Pulmonary artery endothelial cell (primary cell): ENCODE measurements at places on chromosomes 11 and 22. TPM values are rescaled to one million over a fixed set of nuclear protein-coding genes. Genes with fewer than 3 reads are reported as not detected.

The NOX4 gene
- total RNA-seq: 15.9 and 17.1 TPM in 2 replicates

The KCNJ5 gene
- total RNA-seq: 0.04 TPM in 1 of 2 replicates, not detected in the other

The ACTN3 gene
- total RNA-seq: 0.07 TPM in 2 replicates

The RIMBP3B gene
- under 0.01 and 0.04 TPM in 2 replicates for total RNA-seq

The MMP27 gene
- not detected in 2 replicates for total RNA-seq

The CRYBB3 gene
- total RNA-seq: not detected in 2 replicates

The SPDYC gene
- not detected in 2 replicates for total RNA-seq

The DDI1 gene
- not detected in 2 replicates for total RNA-seq

The CRYBB1 gene
- total RNA-seq: not detected in 2 replicates

The FJX1 gene
- total RNA-seq: 26.9 and 36.6 TPM in 2 replicates

The DYNC2H1 gene
- 10.8 and 12.5 TPM in 2 replicates for total RNA-seq

The CDC45 gene
- 30.7 and 50.1 TPM in 2 replicates for total RNA-seq

The FAM118A gene
- 14.2 and 14.5 TPM in 2 replicates for total RNA-seq

The DERL3 gene
- 0.26 and 1.5 TPM in 2 replicates for total RNA-seq

The APOA5 gene
- not detected in 2 replicates for total RNA-seq

The PRDM11 gene
- total RNA-seq: 6.0 and 8.8 TPM in 2 replicates

The ROBO4 gene
- total RNA-seq: 186 and 220 TPM in 2 replicates

The TRIM48 gene
- total RNA-seq: not detected in 2 replicates

The GAL gene
- total RNA-seq: 1.3 and 1.8 TPM in 2 replicates

The P2RY6 gene
- 0.13 TPM in 1 of 2 replicates, not detected in the other for total RNA-seq

The TYR gene
- total RNA-seq: not detected in 2 replicates

The MTFP1 gene
- total RNA-seq: 32.2 and 43.2 TPM in 2 replicates

The CSF2RB gene
- 8.9 and 12.1 TPM in 2 replicates for total RNA-seq

The HSCB gene
- total RNA-seq: 13.5 and 17.6 TPM in 2 replicates

The BIK gene
- 0.46 and 0.74 TPM in 2 replicates for total RNA-seq

The GAS2 gene
- total RNA-seq: 0.53 and 0.88 TPM in 2 replicates

The C11orf24 gene
- total RNA-seq: 9.7 and 11.6 TPM in 2 replicates

The RAB39A gene
- total RNA-seq: 0.07 TPM in 1 of 2 replicates, not detected in the other

The SERHL2 gene
- total RNA-seq: 1.7 and 3.4 TPM in 2 replicates

The SGSM1 gene
- 0.20 and 0.21 TPM in 2 replicates for total RNA-seq

The MIAT gene
- 0.26 and 0.32 TPM in 2 replicates for total RNA-seq

The GGTLC3 gene
- not detected in 2 replicates for total RNA-seq

The RFPL2 gene
- not detected in 2 replicates for total RNA-seq

The BDNF gene
- total RNA-seq: 2.7 and 3.4 TPM in 2 replicates

The BATF2 gene
- 0.40 and 1.1 TPM in 2 replicates for total RNA-seq

The WBP2NL gene
- total RNA-seq: 0.18 and 0.20 TPM in 2 replicates

The TMEM191B gene
- total RNA-seq: 0.92 TPM in 1 of 2 replicates, not detected in the other

The MPPED2 gene
- total RNA-seq: not detected in 2 replicates

The CARNS1 gene
- 0.07 TPM in 1 of 2 replicates, not detected in the other for total RNA-seq

The MUC5AC gene
- total RNA-seq: not detected in 2 replicates

The SPI1 gene
- total RNA-seq: not detected in 2 replicates

The VSIG10L2 gene
- not detected in 2 replicates for total RNA-seq

The C11orf86 gene
- not detected in 2 replicates for total RNA-seq

The HBB gene
- not detected in 2 replicates for total RNA-seq

The PRRG4 gene
- 0.07 and 0.49 TPM in 2 replicates for total RNA-seq

The NUP160 gene
- total RNA-seq: 27.8 and 40.5 TPM in 2 replicates

The ZDHHC5 gene
- 39.4 and 43.8 TPM in 2 replicates for total RNA-seq

The PDE2A gene
- 8.4 and 25.3 TPM in 2 replicates for total RNA-seq

The TRIM49 gene
- total RNA-seq: not detected in 2 replicates

The RTN4RL2 gene
- 0.07 TPM in 2 replicates for total RNA-seq

The RAB30 gene
- 14.8 and 20.1 TPM in 2 replicates for total RNA-seq

The MS4A12 gene
- total RNA-seq: not detected in 2 replicates

The OR9G4 gene
- not detected in 2 replicates for total RNA-seq

The BIRC2 gene
- 50.4 and 71.0 TPM in 2 replicates for total RNA-seq

The SH3BP1 gene
- total RNA-seq: 1.1 and 1.5 TPM in 2 replicates

The APOA4 gene
- not detected in 2 replicates for total RNA-seq

The TMA7B gene
- not detected in 2 replicates for total RNA-seq

The B3GAT1 gene
- total RNA-seq: not detected in 2 replicates

The SLC25A18 gene
- total RNA-seq: not detected in 2 replicates
